Activated naive CD8-positive, alpha-beta T cell treated with anti-CD3 and anti-CD28 coated beads, Interleukin-2, amount 50 U/mL, for 24 hours (primary cell): ENCODE measurements at places on chromosomes 12 and 14.
A peak's percentile ranks its signal among the peaks of the same experiment; 100 is the strongest.

DNA sequence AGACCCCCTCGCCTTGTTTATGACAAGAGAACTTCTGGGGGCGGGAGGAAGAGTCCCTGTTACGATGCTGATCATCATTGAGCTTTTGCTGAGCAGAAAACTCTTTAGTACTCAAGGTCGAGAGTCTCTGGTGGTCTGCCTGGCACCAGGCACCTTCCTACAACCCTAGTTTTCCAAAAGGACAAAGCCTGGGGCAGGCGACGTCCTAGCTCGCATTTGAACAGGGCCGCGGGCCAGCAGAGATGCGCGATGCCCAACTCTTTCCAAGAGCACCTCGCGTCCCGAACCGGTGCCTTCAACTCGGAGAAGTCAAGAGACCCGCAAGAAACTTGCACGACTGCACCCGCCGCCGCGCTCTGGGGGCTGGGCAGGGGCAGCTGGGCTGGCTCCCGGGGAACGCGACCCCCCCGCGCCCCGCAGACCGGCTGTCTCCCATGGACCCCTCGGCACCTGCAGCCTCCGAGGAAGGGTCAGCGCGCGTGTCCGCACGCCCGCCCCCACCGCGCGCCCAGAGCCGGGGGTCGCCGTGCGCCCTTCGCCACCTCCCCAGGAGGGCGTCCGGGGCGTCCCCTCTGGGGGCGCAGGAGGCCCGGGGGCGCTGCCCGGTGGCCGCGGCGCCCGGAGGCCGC, 377 bp upstream of the BCL7A start:
- DNase-seq, result no peak

GRCh38 chr14:63453443-63453936, 89.7 kb downstream of the PPP2R5E start:
- DNase-seq, result no peak

GRCh38 chr14:64337888-64338615, 43.9 kb upstream of the ESR2 start:
- DNase-seq, result no peak

GRCh38 chr14:23572524-23572828, 4.9 kb upstream of the AP1G2 start:
- DNase-seq, result no peak

- DNase-seq, result no peak
Measured at GRCh38 chr12:95179011-95179410, 38.3 kb downstream of the FGD6 start.

DNA sequence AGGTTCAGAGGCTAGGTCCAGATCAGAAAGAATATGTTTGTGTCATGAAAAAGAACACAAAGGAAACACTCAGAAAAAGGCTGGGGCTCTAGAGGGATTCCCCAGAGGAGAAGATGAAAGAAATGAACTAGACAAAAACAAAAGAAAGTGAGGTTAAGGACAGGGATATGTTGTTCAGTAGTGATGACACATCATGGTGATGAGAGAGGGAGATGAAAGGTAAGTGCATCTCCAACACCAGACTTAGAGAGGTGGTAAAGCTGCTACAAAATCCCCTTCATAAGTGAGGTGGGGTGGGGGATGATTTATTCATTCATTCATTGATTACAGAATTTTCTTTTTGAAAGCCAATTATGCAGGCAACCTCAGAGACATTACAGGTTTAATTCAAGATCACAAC, 19.6 kb upstream of the SLC8A3 start:
- no peak for DNase-seq

- peak; percentile 76 for DNase-seq
Measured at GRCh38 chr12:55072083-55072482, 52.3 kb downstream of the NEUROD4 start.

DNA sequence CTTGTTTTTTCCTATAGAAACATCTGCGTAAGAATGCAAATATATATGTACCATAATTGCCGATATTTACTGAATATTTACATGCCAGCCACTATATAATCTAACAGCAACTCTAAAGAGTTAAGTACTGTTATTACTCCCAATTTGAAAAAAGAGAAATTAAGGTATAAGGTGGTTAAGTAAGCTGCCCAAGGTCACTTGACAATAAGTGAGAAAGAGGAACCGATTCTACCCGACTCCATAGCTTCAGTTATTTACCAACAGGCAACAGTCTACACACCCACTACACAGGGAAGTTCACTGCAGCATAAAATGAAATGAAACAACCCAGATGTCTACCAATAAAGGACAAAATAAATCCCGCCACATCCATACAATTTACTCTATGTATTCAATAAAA, 1.1 kb downstream of the MIS18BP1 start:
- DNase-seq, result no peak

GRCh38 chr12:79886917-79887519, 47.9 kb downstream of the PPP1R12A start:
- DNase-seq, result no peak

- DNase-seq, result no peak
Measured at GRCh38 chr14:37253905-37254304, 56.2 kb downstream of the MIPOL1 start.

DNA sequence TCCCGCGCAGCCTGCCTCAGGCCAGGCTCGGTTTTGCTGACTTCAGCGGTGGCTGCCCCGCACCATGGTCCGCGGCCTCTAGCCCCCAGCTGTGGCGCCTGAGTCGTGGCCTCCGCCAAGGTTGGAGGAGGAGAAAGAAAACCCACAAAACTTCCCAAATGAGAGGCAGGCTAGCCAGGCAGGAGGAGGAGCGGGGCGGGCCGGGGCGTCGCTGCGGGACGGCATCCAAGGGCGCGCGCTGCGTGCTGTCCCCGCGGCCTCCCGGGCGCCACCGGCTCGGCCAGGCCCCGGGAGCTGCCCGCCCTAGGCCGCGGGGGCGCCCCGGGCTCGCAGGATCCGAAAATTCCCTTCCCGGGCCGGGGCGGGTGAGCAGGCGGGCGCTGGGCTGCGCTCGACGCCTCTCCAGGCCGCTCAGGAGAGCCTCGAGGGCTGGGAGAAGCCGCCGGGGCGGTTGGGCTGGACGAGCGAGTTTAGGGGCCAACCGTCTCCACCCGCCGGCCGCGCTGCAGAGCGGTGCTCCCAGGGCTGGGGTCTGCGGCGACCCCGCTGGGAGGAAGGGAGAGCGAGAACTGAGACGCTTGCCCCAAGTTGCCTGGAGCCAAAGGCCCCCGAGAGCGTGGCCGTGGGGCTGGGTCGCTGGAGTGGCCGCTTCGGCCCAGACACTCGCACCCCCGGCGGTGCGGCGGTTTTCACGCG, at the start of gene EFS:
EFS (minus strand) TSS at position 137 of the 696 bp plus-strand sequence. CDS start 147 bp downstream, outside the sequence.
- no peak for DNase-seq

- DNase-seq, result no peak
Measured at GRCh38 chr12:14850929-14851663, 7.8 kb upstream of the ART4 start.

GRCh38 chr14:34853041-34853440, 22.1 kb downstream of the BAZ1A start:
- DNase-seq, result no peak

DNA sequence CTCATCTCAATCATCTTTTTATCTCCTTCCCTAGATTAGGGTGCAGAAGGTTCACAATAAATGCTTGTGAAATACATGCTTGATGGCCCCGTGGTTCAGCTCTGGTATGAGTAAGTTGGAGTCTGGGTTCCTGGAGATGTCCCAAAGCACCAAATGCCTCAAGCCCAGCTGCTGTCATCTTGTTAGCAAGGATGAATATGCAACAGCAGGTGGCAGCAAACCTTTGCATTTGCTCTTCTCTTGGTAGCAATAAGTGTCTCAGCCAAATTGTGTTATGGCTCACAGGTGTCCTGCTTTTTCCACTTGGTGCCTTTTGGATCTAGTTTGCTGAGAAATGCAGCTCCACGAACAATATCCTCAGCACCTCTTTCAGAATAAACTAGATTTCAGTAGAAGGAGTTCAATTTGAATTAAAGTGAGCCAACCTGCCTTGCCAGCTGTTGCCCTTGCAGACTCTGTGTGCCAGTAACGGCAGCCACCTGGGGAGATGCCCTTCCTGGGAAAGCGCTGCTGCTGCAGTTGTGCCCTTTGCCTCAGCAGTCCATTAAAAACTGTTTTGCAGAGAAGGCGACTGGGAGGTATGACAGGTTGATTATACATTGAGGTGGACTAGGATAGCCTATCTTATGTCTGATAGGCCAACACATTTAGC, 417.3 kb downstream of the SNAPC1 start:
- DNase-seq, result peak; percentile 8

DNA sequence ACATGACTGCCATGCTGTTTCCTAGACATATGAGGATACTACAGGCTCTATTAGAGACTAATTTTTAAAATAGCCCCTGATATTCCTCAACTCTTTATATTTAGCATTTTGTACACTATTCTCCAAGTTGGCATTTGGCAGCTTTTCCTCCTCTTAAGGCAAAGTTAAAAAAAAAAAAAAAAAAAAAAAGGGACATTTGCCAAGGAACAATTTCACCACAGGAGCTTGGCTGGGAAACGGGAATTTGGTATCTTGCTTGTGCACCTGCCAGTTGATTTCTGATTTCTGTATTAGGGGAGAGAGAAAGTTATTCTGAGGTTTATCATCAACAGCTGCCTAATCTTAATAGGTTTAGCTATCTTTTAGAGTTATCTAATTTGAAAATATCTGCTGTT, 87.2 kb downstream of the CAND1 start:
- DNase-seq, result no peak

GRCh38 chr12:21566223-21566906, 38.3 kb downstream of the GYS2 start:
- DNase-seq, result no peak

GRCh38 chr14:104673481-104673880, 15.9 kb upstream of the INF2 start:
- no peak for DNase-seq
